ENCODE measurements at places on chromosomes 7 and 10.

DNA sequence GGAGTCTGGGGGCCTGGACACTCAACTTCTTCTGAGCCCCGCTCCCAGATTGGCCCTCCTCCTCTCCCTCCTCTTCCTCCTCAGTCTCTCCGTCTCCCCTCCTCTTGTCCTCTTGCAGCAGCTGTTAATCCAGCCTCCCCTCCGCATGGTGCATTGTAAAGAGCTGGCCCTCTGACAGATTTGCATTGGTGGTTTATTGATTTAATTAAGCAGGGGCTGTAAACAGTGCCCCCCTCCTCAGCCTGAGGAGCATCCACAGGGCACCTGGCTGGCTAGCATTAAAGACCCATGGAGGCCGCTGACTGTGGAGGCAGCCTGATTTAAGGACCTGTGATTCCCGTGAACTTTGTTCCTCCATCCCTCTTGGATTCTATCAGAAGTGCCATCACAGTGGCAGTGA, 28.9 kb upstream of the PCBD1 start:
- DNase-seq = no peak

GRCh38 chr7:131556053-131556908, at the start of gene PODXL:
TSS of gene PODXL (minus strand) at chr7:131556628. CDS start at chr7:131556359, 269 bp downstream.
- peak; percentile 71 for DNase-seq

GRCh38 chr10:44971935-44972757, 6.5 kb downstream of the DEPP1 start:
- DNase-seq = no peak

GRCh38 chr7:106075937-106076336, 36.2 kb downstream of the SYPL1 start:
- DNase-seq = no peak

- no peak for DNase-seq
Observed at GRCh38 chr10:127198307-127198706, 1.9 kb upstream of the INSYN2A start.

DNA sequence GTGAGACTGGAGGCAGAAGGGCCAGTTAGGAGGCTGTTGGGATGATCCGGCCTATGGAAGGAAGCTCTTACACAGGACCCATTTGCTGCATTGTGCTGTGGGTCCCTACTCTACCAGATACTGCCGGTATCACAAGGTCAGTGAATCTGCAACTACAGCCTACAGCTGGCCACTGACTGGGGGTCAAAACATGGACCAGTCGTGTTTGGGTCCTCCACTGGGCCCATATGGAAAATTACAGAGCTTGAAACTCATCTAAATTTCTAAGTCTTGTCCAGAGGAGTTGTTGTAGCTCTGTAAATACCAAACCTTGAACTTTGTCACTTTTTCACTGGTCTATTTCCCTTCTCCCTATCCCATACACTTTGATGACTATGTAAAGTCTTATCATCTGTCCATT, 5.6 kb upstream of the NUP205 start:
- DNase-seq = no peak

- DNase-seq = no peak
Observed at GRCh38 chr10:23405540-23405939, 33.3 kb upstream of the OTUD1 start.

GRCh38 chr7:29815181-29816105, 9.1 kb downstream of the WIPF3 start:
- no peak for DNase-seq

DNA sequence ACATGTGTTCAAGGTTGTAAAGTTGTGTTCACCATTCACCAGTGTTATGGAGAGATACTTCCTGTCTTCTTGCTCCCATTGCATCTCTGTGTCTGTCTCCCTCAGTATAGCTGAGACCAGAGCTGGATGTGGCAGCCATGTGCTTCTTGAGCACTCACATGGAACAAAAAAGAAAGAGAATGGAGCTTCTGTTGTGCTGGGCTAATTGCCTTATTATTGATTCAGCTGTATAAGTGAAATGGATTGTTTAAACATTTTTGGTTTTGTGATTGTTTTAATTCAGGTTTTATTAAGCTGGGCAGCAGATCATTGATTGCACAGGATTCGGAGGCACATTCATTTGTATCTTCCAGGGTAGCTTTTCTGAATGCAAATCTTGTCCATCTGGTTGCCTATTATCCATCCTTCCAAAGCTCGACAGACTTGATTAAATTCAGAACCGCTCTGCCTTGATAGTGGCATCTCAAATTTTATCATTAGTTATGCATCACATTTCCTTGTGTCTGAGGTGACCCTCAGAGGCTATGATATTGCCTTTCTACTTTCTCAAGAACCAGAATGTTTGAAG, 119.9 kb downstream of the CCNY start:
- no peak for DNase-seq

DNA sequence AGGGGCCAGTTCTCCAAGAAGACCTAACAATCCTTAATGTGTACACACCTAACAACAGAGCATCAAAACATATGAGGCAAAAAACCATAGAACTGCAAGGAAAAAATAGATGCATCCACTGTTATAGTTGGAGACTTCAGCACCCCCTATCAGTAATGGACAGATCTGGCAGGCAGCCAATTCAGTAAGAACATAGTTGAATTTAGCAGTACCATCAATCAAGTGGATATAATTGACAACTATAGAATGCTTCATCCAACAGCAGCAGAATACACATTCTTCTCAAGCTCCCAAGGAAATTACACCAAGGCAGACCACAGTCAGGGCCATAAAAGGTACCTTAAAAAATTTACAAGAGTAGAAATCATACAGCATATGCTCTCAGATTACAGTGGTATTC, 42.2 kb downstream of the POLL start:
- no peak for DNase-seq

GRCh38 chr10:98539578-98539977, 92.8 kb upstream of the HPS1 start:
- DNase-seq = no peak

DNA sequence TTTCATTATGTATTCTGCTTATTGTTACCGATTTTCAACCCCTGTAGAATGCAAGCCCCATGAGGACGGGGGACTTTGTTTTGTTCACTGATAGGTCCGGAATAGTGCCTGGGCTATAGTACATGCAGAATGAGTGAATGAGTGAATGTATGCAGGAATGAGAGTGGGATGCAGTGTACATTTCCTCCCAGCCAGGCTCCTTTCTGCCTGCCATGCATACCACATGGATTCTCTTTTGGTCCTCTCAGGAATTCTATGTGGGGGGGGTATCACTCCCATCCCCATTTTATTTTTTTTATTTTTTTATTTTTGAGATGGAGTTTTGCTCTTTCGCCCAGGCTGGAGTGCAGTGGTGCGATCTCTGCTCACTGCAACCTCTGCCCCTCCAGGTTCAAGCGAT, 16.7 kb downstream of the TRIM56 start:
- DNase-seq = no peak

DNA sequence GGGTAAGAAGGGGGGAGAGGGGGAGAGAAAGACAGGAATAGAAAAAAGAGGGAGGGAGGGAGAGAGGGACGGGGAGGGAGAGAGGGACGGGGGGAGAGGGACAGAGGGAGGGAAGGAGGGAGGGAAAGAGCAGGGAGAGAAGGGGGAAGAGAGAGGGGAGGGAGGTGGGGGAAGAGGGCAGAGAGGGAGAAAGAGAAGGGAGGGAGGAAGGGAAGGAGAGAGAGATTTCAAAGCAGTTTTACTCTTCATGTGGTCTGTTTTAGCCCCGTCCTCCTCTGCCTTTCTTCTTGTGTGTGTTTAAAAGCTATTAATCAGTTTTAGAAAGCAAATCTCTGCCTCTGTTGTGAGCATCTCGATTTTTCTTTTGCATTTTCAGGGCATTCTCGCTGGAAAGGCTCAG, 237.0 kb downstream of the WDR37 start:
- DNase-seq = no peak

DNA sequence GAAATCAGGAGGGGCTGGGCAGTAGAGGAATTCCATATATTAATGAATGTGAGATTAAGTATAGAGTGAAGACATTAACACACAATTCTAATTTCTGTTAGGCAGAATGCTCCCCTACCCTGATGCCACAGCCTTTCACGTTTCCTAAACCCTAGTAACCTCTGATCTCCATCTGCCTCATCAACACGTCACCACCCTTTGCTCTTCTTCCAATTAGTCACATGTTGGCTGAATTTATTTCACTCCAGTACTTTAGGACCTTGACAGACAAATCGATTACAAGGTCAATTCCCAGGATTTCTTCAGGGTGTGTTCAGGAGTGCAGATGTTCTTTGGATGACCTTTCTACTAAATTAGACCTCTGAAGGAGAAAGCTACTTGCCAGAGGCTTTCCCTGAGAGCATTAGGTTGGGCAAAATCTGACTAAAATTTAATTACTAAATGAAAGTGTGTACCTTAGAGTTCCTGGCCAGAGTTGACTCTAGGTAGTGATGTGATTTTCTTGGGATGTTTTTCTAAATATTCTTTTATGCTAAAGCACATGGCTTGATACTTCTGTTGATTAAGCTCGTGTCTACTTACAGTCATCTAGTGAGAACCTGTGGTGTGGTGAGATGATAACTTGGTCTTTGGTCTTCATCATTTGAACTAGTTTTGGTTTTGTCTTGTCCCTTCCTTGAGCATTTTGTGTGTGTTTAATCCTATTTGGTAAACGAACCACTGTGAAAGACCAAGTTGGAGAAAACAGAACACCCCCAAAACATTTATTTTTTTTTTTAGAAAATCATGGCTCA, 12.7 kb downstream of the AGR2 start:
- DNase-seq = no peak

GRCh38 chr7:38476764-38477163, 154.4 kb downstream of the AMPH start:
- DNase-seq = no peak

- no peak for DNase-seq
Observed at GRCh38 chr7:22879280-22879679, 56.6 kb upstream of the TOMM7 start.

DNA sequence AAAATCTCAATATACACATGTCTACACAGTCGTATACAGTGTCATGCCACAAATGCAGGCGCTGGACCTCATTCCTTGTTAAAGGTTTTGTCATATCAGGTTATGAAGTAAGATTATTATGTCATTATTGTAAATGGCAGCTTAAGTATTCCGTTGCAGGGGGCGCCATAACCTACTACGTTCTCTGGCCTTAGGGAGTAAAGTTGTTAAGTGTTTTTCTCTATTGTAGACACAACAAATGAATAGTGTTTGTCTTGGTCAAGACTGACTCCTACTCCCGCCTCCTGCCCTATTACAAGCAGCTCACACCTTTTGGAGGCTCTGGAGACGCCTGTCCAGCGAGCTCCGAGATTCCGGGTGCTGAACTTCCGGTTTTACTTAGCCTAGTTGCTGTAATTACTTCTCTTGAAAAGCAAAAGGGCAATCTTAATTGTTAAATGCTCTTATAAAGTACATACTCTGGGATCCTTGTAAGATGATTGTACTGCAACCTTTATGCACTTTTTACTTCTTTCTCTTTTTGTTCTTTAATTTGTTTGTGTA, 994 bp downstream of the GATAD1 start:
- peak; percentile 66 for DNase-seq

DNA sequence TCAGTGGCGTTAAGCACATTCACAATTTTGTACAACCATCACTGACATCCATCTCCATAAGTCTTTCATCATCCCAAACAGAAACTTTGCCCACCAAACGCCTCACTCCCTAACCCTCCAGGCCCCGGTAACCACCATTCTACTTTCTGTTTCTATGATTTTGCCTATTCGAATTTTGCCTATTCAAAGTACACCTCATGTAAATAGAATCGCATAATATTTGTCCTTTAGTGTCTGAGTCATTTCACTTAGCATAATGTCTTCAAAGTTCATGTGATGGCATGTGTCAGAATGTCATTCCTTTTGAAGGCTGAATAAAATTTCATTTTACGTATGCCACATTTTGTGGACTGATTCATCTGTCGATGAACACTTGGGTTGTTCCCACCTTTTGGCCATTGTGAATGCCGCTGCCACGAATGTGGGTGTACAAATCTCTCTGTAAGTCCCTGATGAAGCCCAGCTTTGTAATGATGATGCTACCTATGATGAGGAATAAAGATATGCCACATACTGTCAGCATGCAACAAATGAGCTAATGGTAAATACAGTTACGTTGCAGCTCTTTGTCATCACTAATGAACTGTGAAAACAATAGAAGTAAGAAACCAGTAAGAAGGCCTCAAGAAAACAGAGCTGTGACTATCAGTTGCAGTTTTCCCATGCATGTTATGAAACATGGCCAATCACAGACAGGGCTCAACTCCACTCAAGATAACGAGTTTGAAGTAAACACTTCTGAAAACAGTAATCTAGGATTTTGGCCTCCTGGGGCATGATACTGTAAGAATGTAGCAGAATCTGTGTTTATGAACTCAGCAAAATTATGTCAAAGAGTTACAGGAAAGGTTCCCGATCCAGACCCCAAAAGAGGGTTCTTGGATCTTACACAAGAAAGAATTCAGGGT, 120.0 kb downstream of the ADAM12 start:
- DNase-seq = no peak

- DNase-seq = no peak
Observed at GRCh38 chr10:61628875-61629513, 33.7 kb upstream of the CABCOCO1 start.

- no peak for DNase-seq
Observed at GRCh38 chr10:55746002-55746401, 615.1 kb downstream of the ZWINT start.

DNA sequence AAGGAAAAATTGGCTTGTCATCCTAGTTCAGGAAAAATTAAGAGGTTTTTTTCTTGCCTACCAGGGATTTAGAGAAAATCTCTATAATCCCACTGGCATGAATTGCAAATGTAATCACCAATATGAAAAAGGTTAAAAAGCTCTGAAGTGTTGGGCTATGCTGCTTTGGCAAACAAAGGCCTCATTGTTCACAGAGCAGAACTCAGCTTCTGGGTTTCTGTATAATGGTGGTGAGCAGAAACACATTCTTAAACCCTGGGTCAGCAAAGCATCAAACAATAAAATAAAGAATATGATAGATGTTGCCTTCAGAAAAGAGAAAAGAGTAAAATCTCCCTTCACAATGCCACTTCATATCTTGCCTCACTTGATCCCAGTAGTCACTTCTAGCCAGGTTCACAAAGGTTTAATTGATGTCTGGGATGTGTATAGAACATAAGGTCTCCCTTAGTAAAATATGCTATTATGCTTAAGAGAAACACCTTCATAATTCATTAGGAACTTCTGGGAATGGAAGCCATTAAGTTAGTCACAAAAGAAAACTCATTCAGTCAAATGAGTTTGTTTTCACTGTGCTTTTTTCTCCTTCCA, 1255.5 kb upstream of the PHF14 start:
- DNase-seq = no peak

- no peak for DNase-seq
Observed at GRCh38 chr10:95266674-95267095, 24.1 kb downstream of the PDLIM1 start.

GRCh38 chr7:84847790-84848189, 339.1 kb downstream of the SEMA3D start:
- no peak for DNase-seq

GRCh38 chr7:104328296-104328969, at the start of gene LHFPL3:
TSS of gene LHFPL3 (plus strand) at chr7:104328603.
- DNase-seq = peak; percentile 48

All from activated CD8-positive, alpha-beta memory T cell treated with anti-CD3 and anti-CD28 coated beads, Interleukin-2, amount 50 U/mL, for 48 hours (primary cell).